ENCODE measurements at places on chromosomes 6 and 20.

GRCh38 chr20:46699651-46700359 lies 9.6 kb upstream of the SLC2A10 start:
- no peak for DNase-seq

- no peak for DNase-seq
Measured at GRCh38 chr6:26280407-26280806, 84.6 kb upstream of the BTN3A2 start.

DNA sequence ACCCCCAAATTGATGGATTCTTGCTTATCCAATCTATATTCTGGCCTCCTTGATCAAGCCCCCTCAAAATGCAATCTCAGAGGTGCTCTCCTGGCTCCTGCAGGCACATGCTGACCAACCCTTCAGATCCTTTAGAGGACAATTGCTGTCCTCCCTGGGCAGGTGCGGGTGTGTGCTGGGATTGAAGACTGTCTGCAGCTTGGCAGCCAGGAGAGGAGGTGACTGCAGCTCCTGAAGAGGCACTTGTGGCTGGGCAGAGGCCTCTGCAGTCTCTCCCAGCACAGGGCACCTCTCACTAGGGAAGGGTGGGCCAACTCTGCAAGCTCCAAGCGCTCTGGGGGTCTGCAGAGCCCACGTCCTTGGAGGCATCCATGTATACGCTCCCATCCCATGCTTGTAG lies 28.5 kb downstream of the SUMO4 start:
- DNase-seq = no peak

DNA sequence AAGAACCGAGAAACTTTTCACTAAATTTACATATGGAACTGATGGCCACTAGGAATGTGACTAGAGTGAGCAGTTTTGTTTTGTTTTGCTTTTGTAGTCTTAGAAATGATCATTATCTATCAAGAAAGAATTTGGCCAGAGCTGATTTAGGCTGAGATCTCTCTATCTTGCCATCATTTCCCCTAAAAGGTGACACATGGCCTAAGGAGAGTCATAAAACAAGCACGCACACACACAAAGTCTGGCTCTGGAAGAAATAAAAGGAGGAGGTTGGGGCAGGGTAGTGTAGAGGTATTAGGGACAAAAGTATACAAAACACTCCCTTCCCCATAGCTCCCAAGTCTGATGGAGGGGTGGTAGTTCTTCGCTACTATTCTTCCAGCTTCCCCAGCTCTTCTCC lies 56.4 kb downstream of the RIPOR2 start:
- no peak for DNase-seq

GRCh38 chr6:162244031-162244430 lies 483.5 kb downstream of the PRKN start:
- DNase-seq = no peak

DNA sequence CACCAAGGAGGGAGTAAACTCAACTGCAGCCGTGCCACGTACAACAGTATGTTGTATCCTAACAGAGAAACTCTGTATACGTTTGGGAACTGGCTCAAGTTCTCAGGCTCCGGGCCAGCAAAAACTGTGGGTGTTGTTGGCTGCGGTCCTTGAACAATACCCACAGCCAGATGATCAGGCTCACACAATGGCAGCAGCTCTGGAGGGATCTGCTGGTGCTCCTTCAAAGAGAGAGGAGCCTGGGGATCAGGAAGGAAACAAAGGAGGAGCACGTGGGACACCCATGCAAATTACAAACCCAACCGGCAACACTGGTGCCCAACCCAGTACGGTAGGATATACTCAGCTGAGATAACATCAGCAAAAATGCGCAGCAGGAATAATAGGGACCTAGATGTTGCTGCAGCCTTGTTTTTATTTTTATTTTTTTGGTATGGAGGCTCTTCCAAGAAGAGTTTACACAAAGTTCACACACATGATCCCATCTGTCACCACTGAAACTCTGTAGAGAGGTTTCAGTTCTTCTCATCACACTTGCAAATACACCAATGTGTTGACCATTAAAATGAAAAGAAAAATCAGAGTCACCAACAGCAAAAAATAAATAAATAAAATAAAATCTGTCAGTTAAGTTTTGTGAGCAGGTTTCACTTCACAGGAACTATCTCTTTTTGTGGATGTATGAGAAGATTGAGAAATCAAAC lies 41.2 kb upstream of the PDE10A start:
- DNase-seq = no peak
